ENCODE measurements at places on chromosomes 16 and 17. TPM values are rescaled to one million over a fixed set of nuclear protein-coding genes. Genes with fewer than 3 reads are reported as not detected.

Gene SLC47A1
- not detected for total RNA-seq

Gene PDIA2
- total RNA-seq: not detected

Gene RAB11FIP4
- 16.7 TPM for total RNA-seq

Gene ACSM2A
- not detected for total RNA-seq

Gene NECAB2
- total RNA-seq: not detected

Gene TAC4
- not detected for total RNA-seq

- DNase-seq: peak; percentile 49
These were observed 107.0 kb upstream of the CACNG5 start for GRCh38 chr17:66727634-66728570.

GRCh38 chr17:36545465-36546417 is 1.0 kb downstream of the GGNBP2 start:
- DNase-seq: peak; percentile 98

- peak; percentile 19 for DNase-seq
These were observed 215.6 kb downstream of the GRIN2A start for GRCh38 chr16:9966569-9967157.

GRCh38 chr17:57823469-57824401 is 26.1 kb downstream of the MRPS23 start:
- DNase-seq: no peak

DNA sequence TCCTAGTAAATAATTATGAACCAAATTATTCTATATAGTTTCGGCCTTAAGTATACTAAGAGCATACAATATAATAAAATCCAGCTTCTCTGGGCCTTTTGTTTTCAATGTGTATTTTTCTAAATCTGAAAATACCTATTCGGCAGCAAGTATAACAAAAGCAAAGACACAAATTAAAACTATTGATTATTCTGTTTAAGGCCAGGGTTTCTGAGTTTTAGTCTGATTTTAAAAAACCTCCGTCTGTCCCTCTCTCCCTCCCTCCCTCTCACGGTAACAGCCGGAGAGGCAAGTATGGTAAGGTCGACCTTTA is 1.5 kb downstream of the TOB1 start:
- no peak for DNase-seq

DNA sequence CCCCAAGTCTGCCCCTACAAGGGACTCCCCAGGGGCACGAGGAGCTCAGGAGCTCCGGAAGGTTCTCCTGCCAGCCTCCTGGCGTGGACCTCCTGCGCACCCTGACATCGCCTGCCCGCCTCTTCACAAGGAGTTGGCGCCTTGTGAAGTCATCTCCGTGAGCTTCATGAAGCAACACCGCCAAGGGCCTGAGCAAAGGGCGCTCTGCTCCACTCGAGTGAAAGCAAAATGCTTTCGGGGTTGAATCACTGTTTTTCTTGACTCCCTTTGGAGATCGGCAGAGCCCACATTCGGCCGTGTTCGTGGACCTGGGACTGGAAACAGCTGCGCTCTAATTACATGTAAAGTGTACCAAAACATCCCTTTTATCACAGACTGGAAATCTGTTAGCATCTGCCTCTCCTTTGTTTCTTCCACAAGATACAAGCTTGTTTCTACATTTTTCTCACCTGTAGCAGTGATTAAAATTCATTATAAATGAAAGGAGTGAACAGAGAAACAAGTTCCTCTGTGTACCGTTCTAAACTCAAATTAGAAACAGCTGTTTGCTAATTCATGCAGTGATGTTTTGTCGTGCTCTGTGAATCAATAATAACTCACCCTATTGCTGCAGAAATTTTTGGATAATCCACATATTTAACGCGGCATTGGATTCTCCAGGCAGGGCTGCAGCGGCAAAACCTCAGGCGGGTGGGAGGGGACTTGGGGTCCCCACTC is 203.3 kb downstream of the ZNF423 start:
- no peak for DNase-seq

All from activated naive CD8-positive, alpha-beta T cell treated with anti-CD3 and anti-CD28 coated beads for 36 hours (primary cell).